Midbrain (tissue), 1 donor: ENCODE measurements at places on chromosomes 12 and 14.

- DNase-seq = no peak
Measured at GRCh38 chr12:31009976-31010375, 63.7 kb upstream of the DDX11 start.

DNA sequence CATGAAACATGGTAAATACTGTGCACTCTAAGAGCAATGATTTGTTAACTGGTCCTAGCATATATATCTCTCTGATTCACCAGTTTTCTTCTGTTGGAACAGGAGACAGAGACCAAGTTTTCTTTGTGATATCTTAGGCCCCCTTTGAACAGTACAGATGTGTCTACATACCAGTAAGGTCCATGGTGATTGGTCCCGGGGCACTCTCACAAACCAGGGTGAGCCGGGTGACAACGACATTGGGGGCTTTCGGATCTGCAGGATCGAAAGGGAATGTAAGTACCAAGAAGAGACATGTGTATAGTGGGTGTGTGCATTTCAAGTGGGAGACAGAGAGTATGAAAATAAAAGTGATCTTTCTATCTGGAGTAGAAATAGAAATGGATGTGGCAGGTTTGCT lies 11.3 kb upstream of the ERP27 start:
- no peak for DNase-seq

GRCh38 chr14:93712838-93713724 lies 75.2 kb downstream of the PRIMA1 start:
- DNase-seq = no peak

- no peak for DNase-seq
Measured at GRCh38 chr14:63982156-63982555, 129.4 kb downstream of the SYNE2 start.

DNA sequence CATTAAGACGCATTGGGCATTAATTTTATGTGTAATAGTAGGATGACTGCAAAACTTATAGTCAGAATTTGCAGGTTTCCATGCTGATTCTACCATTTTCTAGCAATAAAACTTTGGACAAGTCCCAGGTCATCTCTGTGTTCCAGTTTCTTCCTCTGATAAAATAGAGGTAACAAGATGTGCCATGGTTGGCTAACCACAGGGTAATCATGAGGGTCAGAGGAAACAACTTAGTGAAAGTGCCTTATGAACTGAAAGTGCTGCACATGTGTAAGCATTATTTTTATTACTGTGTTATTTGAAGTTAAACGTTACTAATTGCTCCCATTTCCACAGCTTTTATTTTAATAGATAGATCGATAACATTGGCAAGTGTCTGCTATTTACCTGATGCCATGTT lies 21.1 kb downstream of the SMCO2 start:
- no peak for DNase-seq

DNA sequence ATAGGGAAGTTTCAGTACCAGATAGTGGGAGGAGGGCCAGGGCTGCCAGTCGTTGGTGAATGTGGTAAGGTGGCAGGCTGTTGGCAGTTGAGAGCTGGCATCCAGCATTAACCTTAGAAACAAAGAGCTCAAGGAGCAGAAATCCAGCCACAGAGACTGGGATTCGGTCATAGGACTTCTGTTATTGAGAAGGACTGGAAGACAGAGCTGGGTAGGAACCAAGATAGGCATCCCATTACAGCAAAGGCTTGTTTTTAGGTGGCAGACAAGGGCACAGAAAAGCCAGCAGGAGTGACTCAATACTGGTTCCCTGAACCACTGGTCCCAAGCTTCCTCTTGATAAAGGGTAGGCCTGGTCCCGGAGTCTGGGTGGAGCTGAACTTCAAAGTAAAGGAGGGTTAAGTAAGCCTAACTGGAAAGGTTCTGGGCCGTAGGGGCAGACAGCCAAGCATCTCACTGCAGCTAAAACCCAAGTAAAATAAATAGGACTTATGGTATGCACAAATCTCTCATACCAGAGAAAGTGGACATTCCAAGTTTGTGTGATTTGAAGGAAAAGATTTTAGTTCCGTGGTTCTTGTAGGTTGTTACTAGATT lies 147.9 kb downstream of the ETV6 start:
- peak; percentile 4 for DNase-seq

- no peak for DNase-seq
Measured at GRCh38 chr12:41739066-41739465, 405.6 kb downstream of the GXYLT1 start.

DNA sequence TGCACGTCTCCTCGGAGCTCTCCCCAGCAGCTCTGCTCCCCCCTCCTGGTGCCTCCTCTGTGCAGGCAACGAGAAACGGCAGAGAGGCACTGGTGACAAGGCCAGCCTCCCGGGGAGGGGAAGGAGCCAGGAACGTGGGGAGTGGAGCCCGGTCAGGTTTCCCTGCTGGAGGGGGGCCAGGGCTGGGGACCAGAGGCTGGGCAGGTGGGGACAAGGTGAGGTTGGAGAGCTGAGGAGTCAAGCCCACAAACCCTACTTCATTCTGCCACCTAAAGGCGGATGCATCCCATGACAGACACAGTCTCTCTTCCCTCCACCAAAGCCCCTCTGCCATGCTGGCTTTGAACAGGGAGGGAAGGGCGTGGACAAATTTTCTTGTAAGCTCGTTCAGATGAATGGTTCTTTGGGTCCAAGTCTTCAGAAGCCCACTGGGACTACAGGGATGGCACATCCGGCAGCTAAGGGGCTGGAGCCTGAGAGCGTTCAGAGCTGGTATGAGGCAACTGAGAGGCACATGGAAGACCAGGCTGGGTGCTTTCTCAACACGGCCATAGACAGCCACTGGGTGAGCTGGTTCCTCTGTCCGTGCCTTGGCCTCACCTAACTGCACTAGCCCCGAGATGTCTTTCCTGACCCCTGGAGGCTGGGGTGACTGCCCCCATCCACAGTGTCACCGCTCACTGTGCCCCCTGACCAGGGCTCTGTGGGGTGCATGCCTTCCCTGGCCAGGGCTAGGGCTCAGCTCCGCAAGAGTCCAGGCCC lies 105.9 kb downstream of the RBM19 start:
- no peak for DNase-seq

DNA sequence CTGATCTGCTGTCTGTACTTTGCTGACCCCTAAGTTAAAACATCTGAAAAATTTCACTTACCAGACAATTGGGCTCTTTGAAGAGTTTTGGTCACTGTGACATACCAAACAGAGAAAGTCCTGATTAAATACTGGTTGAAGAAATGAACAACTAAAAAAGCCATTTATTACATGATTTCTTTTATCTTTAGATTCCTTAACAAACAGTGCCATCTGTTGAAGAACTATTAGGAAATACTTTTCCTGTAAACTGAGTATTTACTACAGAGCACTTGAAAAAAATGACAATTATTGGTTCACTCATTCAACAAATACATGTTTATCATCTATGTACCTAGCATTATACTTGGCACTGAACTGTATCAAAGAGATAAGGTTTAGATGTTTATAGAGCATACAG lies 6.5 kb upstream of the WASHC4 start:
- DNase-seq = no peak

DNA sequence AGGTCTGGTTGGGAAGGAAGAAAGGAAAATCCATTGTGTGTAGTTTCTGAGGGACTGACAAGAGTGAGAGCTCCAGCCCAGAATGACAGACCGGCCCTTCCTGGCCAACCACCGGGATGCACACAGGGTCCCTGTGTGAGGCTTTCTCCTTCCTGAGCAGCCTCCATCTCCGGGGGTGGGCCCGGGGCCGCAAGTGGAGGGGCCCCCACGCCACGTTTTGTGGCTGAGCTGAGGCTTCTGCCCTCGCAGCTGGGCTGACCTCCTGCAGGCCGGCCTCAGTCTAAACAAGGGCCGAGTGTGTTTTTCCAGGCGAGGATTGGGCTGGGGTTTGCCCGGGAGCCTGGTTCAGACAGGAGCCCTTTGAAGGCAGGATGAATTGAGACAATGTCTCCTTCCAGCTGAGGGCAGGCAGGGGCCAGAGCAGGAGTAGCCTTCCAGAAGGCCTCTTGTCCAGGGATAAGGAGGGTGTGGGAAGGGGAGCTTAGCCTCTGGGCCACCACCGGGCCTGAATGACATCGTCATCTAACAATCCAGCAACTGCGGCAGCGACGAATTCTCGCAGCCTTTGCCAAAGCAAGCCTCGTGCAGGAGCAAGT lies 96.5 kb upstream of the NCOR2 start:
- peak; percentile 81 for DNase-seq

DNA sequence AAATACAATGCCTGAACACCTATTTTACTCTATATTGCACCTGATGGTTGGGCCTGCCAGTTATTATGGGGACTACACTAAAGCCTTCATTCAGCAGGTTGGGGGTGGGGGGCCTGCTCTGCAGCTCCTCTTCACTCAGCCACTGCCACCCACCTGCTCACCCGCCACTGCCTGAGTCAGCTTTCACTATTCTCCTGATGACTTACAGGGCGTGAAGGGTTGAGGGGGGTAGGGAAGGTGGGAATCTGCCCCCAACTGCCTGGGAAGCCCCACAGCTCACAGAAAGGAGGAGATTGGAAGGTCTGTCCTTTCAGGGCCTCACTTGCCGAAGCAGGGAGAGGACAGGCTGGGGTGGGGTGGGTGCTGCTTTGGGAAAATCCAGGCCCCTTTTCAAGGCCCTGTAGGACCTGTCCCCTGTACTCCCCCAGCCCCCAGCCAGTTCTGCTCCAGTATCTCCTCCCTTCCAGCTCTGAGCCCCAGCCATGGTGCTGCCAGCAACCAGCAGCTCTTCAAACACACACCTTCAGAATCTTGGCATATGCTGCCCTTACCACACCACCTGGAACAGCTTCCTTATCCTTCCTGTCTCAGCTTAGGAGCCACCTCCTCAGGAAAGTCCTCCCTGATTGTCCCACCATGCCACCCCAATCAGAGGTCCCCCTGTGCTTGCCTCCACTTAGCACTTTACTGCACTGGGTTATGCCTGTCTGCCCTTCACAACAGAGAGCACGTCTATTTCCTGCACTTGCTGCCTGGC lies 33.1 kb downstream of the IRF2BPL start:
- no peak for DNase-seq

DNA sequence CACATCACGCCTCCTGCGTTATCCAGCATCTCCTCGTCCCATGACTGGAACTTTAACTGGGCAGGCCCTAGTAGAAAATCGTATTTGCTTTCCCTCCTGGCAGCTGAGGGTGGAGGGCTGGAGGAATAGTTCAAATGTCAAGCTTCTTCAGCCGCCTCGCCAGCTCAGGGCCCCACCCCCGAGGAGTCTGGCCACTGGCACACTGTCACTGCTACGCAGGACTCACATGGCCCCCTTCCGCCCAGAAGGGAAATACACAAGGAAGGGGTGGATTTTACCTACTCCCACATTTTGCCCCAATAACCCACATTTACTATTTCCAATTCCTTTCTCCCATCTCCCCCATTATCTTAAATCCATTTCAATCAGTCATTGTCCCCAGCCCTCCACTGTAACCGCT lies 8.6 kb downstream of the SLC6A13 start:
- DNase-seq = no peak

DNA sequence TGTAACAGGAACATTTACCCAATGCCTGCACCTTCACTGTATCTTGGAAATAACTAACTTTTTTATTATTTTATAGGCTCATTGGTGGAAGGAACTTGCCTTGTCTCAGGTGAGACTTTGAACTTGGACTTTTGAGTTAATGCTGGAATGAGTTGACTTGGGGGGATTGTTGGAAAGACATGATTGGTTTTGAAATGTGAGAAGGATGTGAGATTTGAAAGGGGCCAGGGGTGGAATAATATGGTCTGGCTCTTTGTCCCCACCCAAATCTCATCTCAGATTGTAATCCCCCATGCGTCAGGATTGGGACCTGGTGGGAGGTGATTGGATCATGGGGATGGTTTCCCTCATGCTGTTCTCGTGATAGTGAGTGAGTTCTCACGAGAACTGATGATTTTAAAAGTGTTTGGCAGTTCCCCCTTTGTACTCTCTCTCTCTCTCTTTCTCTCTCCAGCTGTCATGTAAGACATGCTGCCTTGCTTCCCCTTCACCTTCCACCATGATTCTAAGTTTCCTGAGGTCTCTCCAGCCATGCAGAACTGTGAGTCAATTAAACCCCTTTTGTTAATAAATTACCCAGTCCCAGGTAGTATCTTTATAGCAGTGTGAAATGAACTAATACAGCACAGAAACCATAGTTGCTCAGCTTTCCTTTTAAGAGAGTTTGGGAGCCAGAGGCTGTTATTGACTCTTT lies 244.1 kb downstream of the BTG1 start:
- no peak for DNase-seq

DNA sequence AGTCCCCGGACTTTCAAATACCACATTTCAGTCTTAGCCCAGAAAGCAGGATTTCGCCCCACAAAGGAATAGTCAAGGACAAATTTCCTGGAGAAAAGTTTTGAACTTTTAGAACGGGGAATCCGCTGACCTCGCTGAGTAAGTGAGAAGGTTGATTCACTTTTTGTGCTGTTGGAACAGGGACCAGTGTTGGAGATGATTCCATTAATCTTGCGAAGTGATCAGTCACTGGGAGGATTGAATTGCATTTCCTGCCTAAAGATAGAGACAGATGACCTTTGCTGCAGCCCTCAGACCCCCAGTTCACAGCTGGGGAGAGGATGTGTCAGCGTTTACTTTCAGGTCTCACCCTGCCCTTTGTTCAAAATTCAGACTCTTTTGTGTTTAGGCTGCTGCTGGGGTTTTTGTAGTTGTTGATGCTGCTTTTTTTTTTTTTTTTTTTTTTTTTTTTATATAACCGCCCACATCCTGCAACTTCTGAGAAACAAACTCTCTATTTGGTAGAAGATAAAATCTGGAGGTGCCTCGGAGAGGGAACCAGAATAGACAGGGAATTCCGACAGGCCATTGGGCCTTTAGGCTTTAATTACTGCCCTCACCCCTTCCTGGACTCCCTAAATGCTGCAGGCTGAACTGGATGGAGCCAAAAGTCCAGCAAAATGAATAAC lies 9.8 kb upstream of the KDM2B start:
- DNase-seq = no peak

DNA sequence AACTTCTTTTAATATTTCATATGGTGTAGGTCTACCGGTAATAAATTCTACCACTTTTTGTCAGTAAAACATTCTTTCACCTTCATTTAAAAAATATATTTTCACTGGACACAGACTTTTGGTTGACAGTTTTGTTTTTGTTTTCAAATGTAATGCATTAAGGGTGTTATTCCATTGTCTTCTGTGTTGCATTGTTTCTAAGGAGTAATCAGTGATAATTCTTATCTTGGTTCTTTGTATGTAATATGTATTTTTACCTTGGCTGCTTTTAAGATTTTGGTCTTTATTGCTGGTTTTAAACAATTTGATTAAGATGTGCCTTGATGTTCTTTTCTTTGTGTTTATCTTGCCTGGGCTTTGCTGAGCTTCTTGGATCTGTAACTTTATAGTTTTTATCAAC lies 4.1 kb downstream of the MAP1LC3B2 start:
- DNase-seq = no peak

DNA sequence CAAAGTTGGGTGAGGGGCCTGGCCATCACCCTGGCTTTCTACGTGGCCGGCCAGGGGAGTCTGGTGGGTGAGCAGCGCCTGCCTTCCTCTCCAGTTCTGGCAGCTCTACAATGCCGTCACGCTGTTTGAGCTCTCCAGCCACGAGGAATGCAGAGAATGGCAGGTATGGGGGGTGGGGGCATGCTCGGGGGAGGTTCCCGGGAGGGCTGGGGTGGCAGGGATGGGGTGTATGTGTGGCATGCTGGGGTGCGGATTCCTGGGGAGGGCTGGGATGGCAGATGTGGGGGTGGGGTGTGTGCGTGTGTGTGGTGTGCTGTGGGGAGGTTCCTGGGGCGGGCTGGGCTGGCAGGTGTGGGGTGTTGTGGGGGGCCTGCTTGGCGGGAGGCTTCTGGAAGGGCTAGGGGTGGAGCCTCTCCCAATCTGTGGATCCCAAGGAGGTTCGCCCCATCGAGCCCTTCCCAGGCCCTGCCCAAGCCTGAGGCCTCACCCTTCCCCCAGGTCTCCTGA lies 18.5 kb downstream of the RHOF start:
- no peak for DNase-seq

- no peak for DNase-seq
Measured at GRCh38 chr12:127528551-127528950, 738.4 kb upstream of the TMEM132C start.

- DNase-seq = no peak
Measured at GRCh38 chr12:29043069-29043468, 106.0 kb upstream of the FAR2 start.
